ENCODE measurements at places on chromosomes 1 and 21.

DNA sequence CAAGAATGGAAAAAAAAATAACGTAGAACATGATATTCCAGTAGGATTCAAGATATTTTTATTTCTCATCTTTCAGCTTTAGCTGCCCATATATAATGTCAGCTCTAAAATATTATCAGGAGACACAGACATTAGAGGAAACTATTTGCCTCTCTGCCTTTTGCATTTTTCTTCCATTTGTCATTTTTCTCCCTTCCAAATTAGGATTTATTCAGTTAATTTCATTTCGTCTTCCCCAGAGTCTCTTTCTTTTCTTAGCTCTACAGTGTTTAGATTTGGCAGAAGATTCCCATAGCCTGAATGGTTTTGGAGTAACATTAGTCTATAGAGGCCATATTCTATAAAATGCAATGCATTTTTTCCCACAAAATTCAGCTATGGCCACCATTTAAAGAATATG is 5.1 kb upstream of the ENAH start:
- DNase-seq: no peak

GRCh38 chr1:31624309-31624708 is 6.8 kb downstream of the HCRTR1 start:
- peak; percentile 27 for DNase-seq

DNA sequence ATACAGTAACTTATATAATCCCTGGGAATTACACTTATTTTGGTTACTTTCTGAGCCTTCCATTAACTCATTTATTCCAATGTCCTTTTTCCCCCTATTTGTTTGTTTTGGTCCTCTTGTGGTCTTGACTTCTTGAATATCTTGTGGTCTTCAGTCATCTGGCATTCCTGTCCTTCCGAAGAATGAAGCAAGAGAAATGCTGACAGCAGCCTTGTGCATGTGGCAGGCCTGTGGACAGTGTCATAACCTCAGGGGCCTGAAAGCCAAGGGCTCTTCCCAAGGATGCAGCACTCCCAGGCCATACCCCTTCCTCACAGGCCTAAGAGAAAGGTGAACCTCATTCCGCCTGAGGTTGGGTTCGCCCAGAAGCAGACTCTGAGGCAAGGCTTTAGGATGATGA is 470.2 kb downstream of the DISC1 start:
- DNase-seq: no peak

- no peak for DNase-seq
Measured at GRCh38 chr21:18744840-18745239, 341.3 kb upstream of the TMPRSS15 start.

- DNase-seq: no peak
Measured at GRCh38 chr1:14538335-14538734, 60.1 kb upstream of the KAZN start.

DNA sequence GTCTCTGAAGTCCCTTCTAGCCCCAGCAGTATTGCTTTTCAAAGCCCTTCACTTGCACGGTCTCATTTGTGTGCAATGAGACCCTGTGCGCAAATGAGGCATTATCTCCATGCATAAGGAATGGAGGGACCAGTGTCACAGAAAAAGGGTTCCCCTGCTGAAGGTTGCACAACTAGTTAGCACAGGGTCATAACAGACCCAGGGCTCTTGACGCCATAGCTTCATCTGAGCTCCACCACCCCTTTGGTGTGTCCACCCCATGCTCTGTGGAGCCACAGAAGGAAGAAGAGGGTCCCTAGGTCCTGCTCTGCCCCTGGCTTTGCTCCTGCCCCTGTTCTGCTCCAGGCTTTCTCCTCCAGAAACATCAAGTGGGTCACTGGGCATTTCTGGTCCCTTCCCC is 12.6 kb downstream of the SH2D2A start:
- DNase-seq: no peak

GRCh38 chr21:44511219-44511937 is 28.6 kb downstream of the KRTAP10-1 start:
- no peak for DNase-seq

GRCh38 chr1:206658264-206658980 is 23.1 kb downstream of the DYRK3 start:
- DNase-seq: peak; percentile 63

- no peak for DNase-seq
Measured at GRCh38 chr1:1291023-1291528, 10.8 kb downstream of the SCNN1D start.

GRCh38 chr21:42486531-42486930 is 9.5 kb downstream of the RSPH1 start:
- DNase-seq: no peak

GRCh38 chr21:46078978-46079351 is 18.9 kb upstream of the COL6A2 start:
- no peak for DNase-seq

GRCh38 chr1:23098463-23099170 is 70.0 kb downstream of the LUZP1 start:
- peak; percentile 69 for DNase-seq

DNA sequence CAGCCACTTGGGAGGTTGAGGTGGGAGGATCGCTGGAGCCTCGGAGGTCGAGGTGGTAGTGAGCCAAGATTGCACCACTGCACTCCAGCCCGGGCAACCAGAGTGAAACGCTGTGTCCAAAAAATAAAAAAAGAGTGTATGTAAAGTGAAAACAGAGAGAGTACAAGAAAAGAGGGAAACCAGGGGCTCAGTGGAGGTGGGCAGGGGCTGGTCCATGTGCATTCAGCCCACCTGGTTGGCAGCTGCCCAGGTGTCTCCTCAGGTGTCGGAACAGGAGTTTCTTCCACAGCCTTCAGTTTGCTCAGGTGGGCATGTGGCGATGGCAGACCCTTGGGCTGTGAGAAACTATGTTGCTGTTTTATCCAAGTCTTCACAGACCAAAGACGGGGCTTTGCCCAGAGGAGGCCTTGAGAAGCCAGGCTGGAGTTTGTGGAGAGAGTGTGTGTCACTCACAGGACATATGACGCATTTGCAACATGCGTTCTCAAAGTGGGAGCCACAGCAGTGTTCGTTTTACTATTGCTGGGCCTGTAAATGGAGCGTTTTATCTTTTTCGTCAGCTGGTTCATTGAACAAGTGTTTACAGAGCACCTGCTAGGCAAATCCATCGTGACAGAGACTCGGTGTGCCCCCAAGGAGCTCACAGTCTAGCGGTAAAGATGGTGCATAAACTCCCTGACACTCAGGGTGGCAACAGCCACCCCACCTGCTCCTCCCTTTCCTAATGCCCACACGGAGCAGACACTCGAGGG is 22.4 kb upstream of the SAMD11 start:
- no peak for DNase-seq

- peak; percentile 67 for DNase-seq
Measured at GRCh38 chr1:151457911-151458801, 1.1 kb downstream of the POGZ start.

- DNase-seq: no peak
Measured at GRCh38 chr1:24762133-24762676, 17.0 kb downstream of the CLIC4 start.

DNA sequence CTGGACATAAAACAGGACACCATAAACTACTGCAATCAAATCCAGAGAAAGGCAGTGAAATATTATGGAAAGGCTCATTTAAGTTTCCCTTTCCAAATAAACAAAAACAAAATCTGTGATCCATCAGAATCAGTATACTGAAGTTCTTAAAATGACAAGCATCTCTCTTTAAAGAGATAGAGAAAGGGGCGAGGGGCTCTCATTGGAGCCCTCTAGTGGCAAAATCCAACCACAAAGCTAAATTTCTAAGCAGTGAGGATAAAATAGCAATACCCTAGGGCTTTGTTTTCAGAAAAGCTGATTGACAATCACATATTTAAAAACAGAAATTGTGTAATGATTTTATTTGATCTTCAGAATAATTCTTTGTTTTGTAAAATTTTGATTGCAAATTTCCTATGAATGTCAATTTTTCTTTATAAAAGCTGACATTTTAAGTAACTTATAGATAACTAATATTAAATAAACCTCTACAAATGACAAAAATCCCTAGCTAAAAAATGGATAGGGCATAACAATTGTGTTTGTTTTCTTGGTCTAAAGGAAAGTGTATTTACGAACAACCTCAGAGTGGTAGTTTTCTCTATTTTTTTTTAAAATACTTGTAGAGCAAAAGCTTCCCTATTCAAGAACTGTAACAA is 138.2 kb downstream of the COL24A1 start:
- peak; percentile 18 for DNase-seq

DNA sequence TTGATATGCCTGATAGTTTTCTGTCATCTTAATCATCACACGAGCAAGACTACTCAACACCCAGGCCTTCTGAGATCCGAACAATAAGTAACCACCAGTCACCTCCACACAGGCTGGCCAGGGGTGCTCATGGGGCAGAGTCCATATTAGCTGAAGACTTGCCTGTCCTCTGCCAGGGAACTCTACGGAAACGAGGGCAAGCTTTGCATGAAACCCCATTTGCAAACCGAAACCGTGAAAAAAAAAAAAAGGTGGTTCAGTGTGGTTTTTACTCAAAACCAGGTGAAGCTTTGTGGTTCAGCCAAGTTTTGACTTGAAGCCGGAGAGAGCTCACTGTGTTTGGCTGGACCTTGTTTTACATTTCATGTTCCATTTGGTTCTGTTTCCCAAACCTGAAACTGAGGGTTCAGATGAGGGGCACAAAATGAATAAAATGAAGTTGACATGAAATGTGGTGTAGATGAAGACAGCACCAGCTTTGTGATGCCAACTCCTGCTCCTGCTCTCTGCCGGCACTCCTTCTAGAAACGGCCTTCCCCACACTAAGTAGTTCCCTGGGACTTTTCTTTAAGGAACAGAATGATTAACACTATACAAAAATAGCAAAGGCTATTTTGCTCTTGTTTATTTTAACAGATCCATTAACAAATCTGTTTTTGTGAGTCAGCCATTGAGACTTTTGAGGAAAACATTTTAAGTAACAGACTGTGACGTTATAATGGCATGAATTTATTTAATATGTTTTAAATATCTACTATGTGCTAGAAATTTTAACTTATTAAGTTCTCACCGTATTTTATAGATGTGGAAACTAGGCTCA is 74.7 kb downstream of the RUNX1 start:
- DNase-seq: peak; percentile 79

GRCh38 chr1:30196457-30196856 is 526.9 kb downstream of the MATN1 start:
- no peak for DNase-seq

- no peak for DNase-seq
Measured at GRCh38 chr1:183339556-183340167, 78.5 kb downstream of the NMNAT2 start.

GRCh38 chr1:160800645-160801408 is 4.9 kb downstream of the LY9 start:
- DNase-seq: peak; percentile 67

DNA sequence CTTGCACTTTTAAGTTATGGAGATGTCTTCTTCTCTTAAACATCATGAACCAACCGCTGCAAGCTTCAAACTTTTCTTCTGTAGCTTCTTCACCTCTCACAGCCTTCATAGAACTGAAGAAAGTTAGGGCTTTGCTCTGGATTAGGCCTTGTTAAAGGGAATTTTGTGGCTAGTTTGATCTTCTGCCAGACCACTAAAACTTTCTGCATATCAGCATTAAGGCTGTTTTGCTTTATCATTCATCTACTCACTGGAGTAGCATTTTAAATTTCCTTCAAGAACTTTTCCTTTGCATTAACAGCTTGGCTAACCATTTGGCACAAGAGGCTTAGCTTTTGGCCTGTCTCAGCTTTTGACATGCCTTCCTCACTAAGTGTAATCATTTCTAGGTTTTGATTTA is 43.0 kb upstream of the RGL1 start:
- DNase-seq: no peak

- DNase-seq: no peak
Measured at GRCh38 chr1:116067566-116067890, 43.7 kb upstream of the MAB21L3 start.

DNA sequence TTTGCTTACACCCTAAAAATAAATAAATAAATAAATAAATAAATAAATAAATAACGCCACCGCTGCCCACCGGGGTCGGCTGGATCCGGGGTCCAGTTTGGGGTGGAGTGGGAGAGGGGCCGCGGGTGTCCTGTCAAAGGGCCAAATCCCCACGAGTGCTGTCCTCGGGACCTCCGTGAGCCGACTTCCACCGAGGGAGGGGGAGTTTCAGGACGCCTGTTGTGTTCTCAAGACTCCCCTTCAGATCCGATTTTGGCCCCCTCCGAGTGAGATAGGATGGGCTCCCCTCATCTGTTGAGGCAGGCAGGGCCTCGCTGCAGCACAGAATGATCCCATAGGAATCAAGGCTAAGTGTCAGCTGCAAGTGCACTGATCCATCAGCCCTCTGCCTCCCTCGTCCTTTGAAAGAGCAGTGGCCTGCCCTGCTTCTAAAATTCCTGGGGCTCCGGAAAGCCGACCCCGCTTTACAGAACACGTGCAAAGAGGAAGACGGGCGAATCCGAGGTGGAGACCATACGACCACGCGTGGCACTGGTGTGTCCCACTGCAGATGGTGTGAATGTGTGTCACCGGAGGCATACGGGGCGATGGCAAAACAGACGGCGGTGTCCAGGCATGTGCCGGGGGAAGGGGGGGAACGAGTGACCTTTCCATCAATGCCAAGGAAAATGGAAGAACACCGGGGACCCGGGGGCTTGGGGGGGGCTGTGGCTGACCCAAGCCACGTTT is 3880.5 kb downstream of the SRGAP2C start:
- no peak for DNase-seq

DNA sequence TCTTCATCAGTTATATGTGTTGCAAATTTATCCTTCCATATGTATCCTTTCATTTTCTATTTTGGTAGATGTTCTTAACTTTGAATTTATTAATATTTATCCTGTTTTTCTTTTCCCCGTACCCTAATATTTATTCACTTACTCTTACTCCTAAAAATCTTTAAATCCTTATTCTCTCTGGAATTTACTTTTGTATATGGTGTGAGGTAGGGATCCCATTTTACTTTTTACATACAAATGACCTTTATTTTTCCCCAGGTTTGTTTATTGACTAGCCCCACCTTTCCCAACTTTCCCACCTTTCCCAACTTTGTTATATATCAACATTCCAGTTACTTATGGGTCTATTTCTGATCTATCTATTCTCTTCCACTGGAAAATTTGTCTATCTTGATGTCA is 21.7 kb upstream of the ADAR start:
- DNase-seq: no peak

- no peak for DNase-seq
Measured at GRCh38 chr1:111052246-111052645, 87.6 kb downstream of the DRAM2 start.

- no peak for DNase-seq
Measured at GRCh38 chr1:198986442-198986841, 347.6 kb downstream of the PTPRC start.

GRCh38 chr1:108843390-108844137 is 13.3 kb downstream of the AKNAD1 start:
- DNase-seq: no peak

GRCh38 chr1:234521836-234522235 is 42.9 kb upstream of the TARBP1 start:
- DNase-seq: no peak

Measured in activated CD4-positive, alpha-beta T cell treated with anti-CD3 and anti-CD28 coated beads, Interleukin-10, Interleukin-2, amounts not matched to agents 100 ng/mL and 50 ng/mL, durations not matched to agents 16 hours and 8 hours (primary cell).